ENCODE measurements at places on chromosomes 7 and 10.

- DNase-seq = no peak
Observed at GRCh38 chr10:20682782-20683181, 214.3 kb downstream of the NEBL start.

DNA sequence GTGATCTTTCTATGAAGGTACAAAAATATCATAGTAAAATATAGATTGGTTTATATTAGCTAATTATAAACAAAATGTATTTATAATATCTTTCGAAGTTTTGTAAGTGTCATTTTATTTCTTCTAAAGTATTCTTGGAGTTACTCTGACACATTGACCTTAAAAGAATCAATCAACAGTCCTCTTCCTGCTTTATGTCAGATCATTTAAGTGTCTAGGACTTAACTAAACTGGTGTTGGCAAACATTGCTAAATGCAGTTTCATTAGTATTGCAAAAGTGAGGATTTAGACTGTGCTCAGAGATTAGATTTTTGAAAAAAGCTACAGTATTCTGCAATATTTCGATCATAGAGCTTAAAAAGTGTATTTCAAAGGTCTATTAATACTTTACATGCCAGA is 10.3 kb downstream of the GLCCI1 start:
- DNase-seq = no peak

- DNase-seq = no peak
Observed at GRCh38 chr10:132511121-132512051, 26.2 kb upstream of the INPP5A start.

GRCh38 chr10:79487296-79488194 is 24.8 kb upstream of the EIF5AL1 start:
- DNase-seq = no peak

DNA sequence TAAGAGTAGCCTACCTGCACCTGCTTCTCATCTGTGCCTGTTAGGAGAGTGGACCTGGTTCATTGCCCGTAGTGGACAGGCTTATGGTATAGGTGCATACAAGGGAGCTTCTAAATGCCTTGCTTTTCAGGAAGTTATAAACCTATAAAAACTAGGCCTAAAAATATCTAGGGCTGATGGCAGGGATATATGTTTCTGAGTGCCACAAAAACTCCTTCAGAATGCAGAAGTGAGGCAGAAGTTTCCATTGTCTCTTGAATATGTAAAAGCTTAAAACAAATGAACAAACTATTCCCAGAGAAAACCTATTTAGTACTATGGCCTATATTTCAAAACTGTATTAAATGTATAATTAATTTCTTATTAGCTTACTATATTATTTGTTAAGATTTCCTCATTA is 91.8 kb downstream of the RNLS start:
- no peak for DNase-seq

DNA sequence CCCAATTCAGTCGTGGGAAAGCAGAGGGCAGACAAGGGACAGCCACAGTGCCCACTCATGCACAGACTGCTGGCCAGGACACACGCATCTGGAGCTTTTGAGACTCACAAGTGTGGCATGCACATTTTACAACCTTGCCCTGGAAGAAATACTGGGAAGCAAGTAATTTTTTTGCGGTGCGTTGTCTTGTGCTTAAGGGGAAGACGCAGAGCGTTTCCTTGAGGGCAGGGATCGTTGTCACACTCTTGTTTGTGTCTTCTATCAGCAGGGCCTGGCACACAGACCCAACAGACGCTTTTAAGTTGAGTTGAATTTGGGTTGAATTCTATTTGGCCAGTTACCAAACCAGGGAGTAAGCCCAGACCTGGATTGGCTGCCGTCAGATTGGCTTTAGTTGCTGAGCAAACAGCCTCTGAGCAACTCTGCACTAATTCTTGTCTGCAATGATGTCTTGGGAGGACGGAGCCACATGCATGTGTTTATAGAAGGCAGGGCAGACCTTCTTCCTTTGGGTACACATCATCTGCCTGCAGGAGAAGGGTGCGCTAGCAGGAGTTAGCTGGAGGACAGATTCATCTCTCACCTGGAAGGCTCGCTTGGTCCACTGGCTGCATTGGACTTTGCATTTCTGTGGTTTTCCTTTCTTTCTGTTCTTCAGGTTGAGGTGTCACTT is 38.4 kb downstream of the IL2RA start:
- no peak for DNase-seq

- DNase-seq = no peak
Observed at GRCh38 chr7:35261476-35262285, 7.8 kb upstream of the TBX20 start.

- DNase-seq = no peak
Observed at GRCh38 chr7:128011131-128011661, 20.0 kb downstream of the LRRC4 start.

GRCh38 chr7:112171673-112172072 is 34.5 kb downstream of the DOCK4 start:
- no peak for DNase-seq

DNA sequence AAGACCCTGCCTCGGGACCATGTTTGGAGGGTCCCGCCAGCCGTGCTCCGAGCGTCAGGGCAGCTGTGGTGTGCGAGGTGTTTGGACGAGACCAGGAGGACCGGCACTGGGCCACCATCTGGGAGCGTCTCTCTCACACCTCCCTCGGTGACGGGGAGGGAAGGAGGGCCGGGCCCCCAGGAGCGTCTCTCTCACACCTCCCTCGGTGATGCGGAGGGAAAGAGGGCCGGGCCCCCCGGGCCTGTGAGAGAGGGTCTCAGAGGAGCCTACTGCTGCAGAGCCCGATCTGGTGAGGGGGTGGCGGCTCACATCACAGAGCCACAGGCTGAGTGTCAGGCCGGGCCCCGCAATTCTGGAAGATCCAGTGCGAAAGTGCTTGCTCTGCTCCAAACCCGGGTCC is 65.8 kb upstream of the CFAP46 start:
- no peak for DNase-seq

DNA sequence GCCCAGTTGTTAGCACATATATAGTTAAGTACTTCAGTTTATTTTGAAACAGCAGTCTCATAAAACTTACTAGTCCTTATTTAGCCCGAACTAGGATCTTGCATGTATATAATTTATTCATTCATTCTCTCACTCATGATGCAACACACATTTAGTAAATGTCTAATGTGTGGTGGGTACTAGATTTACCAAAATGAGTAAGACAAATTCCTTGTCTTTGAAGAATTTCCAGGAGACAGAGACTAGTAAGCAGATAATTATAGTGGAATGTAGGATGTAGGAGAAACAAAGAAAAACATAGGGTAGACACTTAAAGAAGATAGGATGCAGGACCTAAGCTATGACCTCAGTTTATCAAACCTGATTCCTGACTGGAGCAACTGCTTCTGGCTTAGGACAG is 120.2 kb upstream of the AMPH start:
- DNase-seq = no peak

- no peak for DNase-seq
Observed at GRCh38 chr7:95951531-95951930, 179.2 kb downstream of the DYNC1I1 start.

GRCh38 chr10:11326913-11327616 is 284.4 kb downstream of the USP6NL start:
- DNase-seq = no peak

DNA sequence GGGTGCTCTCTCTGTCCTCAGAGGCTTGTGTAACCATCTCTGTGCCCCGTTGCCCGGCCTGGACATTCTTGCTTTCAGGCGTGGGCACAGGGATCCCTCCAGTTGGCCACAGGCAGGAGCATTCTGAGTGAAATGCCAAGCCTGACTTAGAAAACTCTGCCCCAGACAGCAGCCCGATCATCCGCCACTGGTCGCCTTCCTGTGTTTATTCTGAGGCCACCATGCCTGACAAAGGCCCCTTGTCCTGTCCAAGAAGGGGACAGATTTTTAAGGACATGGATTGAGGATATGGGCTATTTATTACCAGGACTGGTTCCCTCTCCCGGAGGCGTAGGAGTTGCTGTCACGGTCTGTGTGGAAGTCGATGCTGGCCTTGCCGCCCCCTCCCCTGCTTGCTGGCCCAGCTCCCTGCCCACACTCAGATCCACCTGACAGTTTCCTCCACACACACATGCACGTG is 54.3 kb downstream of the SPOCK2 start:
- DNase-seq = no peak

DNA sequence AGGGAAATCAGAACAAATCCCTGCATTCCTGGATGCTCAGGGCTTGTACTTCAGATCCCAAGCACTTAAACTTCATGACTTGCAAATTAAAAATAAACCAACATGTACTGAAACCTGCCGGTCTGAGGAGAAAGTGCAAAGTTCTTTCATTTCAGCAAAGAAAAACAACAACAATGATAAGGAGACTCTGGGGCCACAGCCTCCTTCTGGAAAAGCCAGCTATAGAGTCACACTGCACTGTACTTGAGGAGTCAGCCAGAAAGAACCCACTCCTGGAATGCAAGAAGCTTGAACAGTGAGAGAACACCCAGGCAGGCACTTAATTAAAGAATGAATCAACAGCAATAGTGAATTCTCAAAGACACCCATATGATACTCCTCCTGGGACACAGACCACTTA is 49.7 kb upstream of the TM9SF3 start:
- DNase-seq = no peak

DNA sequence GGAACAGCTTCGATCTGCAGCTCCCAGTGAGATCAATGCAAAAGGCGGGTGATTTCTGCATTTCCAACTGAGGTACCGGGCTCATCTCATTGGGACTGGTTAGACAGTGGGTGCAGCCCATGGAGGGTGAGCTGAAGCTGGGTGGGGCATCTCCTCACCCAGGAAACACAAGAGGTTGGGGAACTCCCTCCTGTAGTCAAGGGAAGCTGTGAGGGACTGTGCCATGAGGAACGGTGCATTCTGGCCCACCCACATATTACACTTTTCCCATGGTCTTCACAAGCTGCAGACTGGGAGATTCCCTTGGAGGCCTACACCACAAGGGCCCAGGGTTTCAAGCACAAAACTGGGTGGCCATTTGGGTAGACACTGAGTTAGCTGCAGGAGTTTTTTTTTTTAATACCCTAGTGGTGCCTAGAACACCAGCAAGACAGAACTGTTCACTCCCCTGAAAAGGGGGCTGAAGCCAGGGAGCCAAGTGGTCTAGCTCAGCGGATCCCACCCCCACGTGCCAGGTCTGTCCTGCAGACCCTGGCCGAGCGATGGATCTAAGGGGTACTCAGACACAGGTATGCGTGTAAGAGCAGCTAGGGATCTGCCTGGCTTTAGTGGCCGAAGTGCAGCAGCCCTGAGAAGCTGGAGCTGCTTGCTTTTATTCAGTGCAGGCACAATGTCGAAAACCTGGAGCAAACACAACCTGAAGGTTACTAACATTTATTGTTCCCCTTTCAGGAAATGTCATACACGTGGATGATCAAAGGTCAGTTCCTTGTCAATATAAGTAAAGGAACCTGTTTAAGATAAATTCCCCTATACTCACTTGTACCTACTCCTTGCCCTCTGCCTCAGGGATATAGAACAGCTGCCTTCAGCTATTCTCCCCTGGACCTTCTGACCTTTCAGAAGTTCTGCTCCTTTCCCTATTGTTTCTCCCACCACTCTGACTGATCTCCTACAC is 3.1 kb upstream of the SAMD9 start:
- DNase-seq = no peak

DNA sequence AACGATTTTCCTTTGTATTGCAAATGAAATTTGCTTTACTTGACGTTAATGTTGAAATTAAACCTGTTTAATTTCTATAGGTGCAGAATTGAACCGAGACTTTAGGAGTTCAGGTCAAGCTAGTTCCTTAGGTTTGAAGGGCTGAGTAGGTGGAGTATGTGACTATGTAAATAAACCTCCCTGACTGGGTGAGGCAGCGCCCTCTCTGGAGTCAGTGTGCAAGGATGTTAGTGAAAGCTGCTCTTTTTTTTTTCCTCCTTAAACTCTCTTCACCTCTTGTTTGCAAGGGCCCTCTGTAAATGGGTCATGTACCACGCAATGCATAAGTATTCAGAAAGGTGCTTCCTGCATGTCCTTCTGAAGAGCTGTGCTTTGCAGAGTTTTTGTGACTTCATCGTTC is 33.8 kb downstream of the GALNT17 start:
- no peak for DNase-seq

- no peak for DNase-seq
Observed at GRCh38 chr7:115869801-115870200, 160.8 kb downstream of the TFEC start.

DNA sequence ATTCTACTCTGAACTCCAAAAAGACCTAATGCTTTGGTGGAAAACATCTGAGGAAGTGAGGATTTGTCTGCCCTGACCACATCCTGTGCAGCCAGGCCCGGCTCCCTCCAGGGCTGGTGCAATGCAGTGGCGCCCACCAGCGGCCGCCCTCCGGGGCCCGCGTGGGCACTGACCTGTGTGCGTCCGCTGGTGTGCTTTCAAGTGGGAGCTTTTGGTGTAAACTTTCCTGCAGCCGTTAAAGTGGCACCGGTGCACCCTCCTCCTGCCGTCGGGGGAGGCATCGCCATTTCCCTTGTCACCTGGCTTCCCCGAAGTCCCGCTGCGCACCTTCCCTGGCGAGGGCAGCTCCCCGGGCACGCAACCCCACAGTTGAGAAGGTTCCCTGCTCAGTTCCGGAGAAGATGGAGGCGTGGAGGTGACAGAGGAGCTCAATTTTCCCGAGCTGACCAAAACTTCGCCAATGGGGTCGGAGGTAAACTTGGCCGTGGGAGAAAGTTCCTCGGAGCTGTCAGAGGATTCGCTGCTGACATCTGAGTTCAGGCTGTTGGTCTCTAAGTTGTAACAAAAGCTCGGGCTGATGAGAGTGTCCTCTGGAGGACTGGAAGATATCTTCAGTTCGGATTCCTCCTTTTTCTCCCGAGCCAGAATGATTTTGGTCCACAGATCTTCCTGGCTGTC is 3.4 kb downstream of the KLF6 start:
- no peak for DNase-seq

DNA sequence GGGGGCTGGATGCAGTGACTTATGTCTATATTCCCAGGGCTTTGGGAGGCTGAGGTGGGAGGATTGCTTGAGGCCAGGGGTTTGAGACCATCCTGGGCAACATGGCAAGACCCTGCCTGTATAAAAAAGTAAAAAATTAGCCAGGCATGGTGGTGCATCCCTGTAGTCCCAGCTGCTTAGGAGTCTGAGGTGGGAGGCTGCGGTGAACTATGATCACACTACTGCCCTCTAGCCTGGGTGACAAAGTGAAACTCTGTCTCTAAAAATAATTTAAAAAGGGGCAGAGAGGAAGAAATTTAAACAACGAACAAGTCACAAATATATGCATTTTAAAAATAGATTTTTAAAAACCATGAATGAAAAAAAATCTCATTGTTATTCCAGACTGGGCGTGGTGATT is 46.2 kb upstream of the FEZF1 start:
- no peak for DNase-seq

GRCh38 chr10:46522295-46523118 is 34.0 kb downstream of the GPRIN2 start:
- DNase-seq = no peak

Measured in activated naive CD4-positive, alpha-beta T cell (primary cell).